NCI-H1694 (cell line): ENCODE measurements at places on chromosomes 7 and 10.

GRCh38 chr10:124601016-124601415 is 139.4 kb downstream of the LHPP start:
- no peak for DNase-seq

GRCh38 chr7:140674899-140675701 is 2.4 kb downstream of the ADCK2 start:
- no peak for DNase-seq

DNA sequence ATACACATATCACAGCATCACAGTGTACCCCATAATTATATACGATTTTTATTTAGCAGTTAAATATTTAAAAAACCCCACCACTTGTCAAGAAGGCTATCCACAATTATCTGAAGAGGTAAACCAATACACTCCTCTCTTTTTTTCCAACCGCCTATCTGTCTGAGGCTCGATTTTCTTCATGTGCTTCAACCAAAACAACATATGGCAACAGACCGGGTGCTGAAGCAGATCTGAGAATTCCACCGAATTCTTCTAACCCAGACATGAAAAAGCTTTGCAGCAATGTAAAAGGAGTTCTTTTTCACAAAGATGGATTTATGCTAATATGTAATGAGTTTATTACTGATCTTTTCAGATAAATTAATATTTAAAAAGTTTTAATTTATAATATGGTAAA is 132.4 kb upstream of the RHEB start:
- peak; percentile 63 for DNase-seq

DNA sequence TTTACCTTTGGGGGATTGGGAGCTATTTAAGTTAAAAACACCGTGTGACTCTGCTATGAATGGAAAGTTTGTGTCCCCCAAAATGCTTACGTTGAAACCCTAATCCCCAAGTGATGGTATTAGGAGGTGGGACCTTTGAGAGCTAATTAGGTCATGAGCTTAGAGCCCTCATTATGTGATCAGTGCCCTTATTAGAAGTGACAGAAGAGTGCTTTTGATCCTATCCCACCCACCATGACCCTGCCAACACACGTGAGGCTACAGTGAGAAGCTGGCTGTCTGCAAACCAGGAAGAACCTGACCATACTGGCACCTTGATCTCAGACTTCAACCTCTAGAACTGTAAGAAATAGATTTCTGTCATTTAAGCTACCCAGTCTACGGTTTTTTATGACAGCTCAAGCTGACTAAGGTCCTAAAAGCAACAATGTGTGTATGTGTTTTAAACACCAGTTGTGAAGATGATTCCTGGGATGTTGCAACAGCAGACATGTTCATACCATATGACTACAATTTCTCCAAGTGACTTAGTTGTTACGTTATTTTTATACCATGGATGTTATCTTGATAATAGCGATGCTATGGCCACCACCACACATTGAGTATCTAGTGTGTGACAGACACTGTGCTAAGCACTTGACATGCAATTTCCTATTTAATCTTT is 124.4 kb downstream of the PIP4K2A start:
- DNase-seq = no peak

- DNase-seq = no peak
Observed at GRCh38 chr7:925601-926000, 28.9 kb downstream of the ADAP1 start.

GRCh38 chr7:44058759-44059218 is 6.6 kb downstream of the PGAM2 start:
- no peak for DNase-seq
